ENCODE measurements at places on chromosomes 7 and 10. TPM values are rescaled to one million over a fixed set of nuclear protein-coding genes. Genes with fewer than 3 reads are reported as not detected.

ST8SIA6 gene
- 1.7 TPM for polyA plus RNA-seq

CFAP58 gene
- 0.47 TPM for polyA plus RNA-seq

CALML3 gene
- polyA plus RNA-seq = not detected

CAV1 gene
- 27.3 TPM for polyA plus RNA-seq

BMS1 gene
- polyA plus RNA-seq = 26.7 TPM

HOXA9 gene
- polyA plus RNA-seq = 124 TPM

NET1 gene
- 139 TPM for polyA plus RNA-seq

LZTS2 gene
- 48.9 TPM for polyA plus RNA-seq

PLEKHA8 gene
- polyA plus RNA-seq = 21.2 TPM

OR13A1 gene
- 0.08 TPM for polyA plus RNA-seq

OR2A7 gene
- polyA plus RNA-seq = 9.4 TPM

TMEM196 gene
- not detected for polyA plus RNA-seq

ATXN7L1 gene
- polyA plus RNA-seq = 14.3 TPM

ZCWPW1 gene
- polyA plus RNA-seq = 7.5 TPM

GRCh38 chr7:124765401-124766352, at the start of gene GPR37:
Gene GPR37 (minus strand): TSS chr7:124765792. CDS start chr7:124764976, 816 bp downstream.
- peak; percentile 57 for DNase-seq

DNA sequence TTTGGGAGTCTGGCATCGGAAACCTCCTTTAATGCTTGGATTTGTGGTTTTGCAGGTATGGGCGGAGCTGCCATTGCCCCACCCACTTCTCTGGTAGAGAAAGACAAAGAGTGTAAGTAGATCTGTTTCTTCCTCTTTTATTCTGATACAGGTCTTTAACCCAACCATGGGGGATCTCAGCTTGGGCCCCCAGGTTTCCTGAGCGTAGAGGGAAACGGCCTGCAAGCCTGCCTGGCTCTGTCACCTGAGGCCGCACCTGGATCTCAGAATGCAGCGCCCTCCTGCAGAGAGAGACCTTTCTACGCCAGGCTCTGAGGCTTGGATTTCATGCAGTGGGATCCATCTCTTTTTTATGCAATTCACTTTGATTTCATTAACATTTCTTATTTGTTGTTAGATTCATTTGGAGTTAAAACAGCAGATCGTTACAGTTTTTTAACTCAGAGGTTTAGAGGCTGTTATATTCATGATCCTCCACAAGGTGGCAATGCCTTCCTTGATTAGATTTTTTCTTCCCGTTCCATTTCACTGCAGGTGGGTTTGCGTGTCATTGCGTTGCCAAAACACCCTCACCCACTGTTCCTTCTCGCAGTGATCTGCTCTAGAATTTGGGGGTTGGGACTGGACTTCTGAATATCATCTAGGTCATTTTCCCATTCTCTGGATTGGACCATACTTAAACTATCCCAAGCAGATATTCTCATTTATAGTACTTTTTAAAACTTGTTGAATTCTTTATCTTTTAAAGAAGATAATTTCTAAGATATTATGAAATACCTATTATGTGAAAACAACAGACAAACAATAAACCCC, 20.0 kb downstream of the RBM17 start:
- no peak for DNase-seq

DNA sequence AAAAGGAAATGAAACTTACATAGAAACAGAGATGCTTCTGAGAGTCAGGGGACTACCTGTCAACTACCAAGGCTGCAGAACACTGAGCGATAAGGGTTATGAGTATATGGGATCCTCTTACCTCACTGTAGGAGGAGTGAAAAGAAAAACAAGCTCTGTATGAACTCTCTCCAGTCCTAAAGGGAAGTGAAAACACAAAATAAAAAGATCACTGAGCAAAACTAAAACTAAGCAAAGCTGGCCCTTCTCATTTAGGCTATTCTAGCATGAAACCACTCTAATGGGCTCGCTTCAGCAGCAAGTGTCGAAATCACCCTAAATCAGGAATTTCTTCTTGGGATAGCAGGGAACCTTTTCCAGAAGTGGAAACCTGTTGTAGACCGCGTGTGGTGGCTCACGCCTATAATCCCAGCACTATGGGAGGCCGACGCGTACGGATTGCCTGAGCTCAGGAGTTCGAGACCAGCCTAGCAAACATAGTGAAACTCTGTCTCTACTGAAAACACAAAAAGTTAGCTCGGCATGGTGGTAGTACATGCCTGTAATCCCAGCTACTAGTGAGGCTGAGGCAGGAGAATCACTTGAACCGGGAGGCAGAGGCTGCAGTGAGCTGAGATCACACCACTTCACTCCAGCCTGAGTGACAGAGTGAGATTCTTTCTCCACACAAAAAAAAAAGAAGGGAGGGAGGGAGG, 27.0 kb downstream of the DCLRE1C start:
- no peak for DNase-seq

DNA sequence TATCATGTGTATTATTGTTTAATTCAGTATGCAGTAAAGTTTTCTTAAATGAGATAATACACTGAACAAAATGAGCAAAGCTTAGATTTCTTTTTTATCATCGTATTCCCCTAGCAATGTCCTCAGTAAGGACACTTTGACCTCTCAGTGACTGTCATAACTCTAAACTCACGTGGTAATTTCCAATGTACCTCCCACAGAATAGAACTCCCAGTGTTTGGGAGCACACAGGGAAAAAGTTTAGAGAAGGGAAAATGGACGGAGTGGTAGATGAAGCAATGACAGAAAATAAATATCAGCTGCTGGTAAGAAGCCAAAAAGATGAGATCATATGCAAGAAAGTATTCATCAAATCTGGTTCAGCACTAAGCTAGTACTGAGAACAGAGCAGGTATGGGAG, 758.6 kb upstream of the KCND2 start:
- DNase-seq = no peak

DNA sequence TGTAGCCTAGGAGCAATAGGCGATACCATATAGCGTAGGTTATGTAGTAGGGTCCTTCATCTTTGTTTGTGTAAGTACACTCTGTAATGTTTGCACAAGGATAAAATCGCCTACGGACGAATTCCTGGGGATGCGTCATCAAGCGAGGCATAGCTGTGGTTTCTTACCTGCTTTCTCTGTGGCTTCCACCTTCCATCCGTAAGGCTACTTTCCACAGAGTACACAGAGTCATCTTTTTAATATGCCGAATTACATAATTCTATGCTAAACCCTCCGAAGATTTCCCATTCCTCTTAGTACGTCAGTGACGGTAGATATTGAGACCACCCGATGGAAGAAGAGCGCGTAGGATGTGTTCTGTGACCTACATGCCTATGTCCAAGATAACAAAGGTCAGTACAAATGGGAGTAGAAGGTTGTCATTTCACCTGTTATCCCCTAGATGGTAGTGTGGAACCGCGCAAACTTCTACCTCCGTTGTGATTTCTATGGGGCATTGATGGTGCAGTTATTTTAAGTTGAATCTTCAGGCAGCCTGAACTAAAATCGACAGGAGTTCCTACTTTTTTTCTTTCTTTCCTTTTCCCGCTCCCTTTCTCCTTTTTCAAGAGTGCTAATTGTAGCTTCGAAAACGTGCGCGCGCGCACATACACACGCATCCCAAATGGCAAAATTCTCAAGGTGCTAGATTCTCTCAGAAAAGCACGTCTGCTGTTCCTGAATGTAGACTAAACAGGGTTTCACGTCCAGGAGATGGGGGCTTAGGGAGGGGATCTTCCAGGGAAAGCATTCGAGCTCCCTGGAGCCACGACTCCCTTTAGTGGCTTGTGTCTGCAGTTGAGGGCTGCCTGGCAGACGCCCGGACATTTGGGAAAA, 111.7 kb upstream of the MBL2 start:
- DNase-seq = peak; percentile 83

- DNase-seq = no peak
Measured at GRCh38 chr7:44294325-44295069, 30.9 kb downstream of the CAMK2B start.

- DNase-seq = no peak
Measured at GRCh38 chr7:116101704-116102103, 71.1 kb upstream of the TFEC start.

DNA sequence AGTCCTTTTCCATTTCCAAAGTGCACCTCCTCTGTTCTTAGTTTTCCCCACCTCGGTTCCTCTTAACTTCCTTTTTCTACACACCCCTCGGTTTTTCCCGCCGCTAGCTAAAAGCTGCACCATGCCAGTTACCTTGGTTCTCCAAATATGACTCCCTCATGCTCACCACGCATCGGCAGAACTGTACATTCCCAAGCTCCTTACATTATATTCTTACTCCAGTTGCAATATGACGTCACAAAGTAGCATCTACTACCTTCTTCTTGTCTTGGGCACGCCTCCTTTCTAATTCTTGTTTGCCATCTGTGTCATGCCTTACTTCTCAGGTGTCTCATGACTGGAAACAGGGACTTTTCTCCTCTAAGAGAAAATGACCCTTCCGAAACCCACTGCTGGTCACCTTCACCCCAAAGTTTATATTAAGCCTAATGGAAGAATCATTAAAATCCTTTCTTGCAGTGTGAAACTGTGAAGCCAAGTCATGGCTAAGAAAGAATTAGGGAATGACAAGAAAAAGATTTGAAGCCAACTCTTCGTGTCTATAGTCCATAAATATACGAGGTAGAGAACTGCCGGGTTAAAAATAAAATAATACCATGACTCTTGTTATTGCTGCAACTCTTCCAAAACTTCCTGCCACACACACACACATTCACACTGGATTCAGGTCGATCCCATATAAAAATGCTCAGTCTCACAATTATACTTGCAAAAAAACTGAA, 1.7 kb downstream of the ESYT2 start:
- DNase-seq = no peak

DNA sequence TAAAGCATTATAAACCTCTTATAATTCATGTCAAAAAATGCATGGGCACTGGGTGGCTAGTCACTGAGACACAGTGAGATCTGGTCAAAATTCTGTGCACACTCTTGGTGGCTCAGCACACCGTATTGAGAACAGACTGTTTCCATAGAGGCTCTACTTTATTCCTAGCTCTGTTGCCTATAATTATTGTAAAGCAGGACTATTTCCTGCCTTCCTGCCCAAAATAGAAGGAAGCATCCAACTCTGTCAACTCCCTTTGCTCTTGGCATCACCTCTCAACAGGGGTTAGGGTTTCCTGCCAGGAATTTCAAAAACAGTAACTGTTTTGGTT, 45.1 kb downstream of the PTN start:
- no peak for DNase-seq

DNA sequence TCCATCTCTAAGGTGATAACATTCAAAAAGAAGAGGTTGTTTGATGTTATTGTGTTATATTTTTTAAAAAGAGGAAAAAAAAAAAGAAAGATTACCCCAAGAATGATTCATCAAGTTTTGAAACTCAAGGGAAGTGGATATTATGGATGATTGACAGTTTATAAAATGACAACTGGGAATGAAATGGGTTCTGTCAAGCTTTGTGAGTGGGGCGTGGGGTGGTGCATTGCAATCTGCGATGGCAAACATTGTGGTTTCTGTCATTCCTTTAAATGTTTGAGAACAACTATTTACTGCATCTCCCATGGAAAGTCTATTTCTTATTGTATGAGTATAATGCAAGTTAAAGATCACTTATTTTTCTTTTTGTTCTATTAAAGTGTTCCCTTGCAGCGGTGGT, 297.0 kb downstream of the CCDC3 start:
- no peak for DNase-seq

DNA sequence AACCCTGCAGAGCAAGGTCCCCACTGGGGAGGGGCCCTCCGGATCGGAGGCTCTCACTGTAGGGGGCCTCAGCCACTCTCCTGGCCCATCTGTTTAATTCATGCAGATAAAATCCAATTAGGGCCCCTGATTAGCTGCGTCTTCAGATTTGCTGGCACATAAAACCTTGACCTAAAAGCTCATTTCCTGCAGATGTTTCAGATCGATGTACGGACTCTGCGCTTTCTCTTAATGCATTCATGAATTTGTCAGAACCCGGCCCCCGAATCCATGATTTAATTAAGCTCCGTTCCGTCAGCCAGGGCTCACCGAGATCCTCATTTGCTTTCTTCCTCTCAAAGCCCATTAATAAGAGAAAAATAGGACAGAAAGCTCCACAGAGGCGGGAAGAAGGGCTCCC, 40.0 kb upstream of the FOXL3 start:
- DNase-seq = no peak

DNA sequence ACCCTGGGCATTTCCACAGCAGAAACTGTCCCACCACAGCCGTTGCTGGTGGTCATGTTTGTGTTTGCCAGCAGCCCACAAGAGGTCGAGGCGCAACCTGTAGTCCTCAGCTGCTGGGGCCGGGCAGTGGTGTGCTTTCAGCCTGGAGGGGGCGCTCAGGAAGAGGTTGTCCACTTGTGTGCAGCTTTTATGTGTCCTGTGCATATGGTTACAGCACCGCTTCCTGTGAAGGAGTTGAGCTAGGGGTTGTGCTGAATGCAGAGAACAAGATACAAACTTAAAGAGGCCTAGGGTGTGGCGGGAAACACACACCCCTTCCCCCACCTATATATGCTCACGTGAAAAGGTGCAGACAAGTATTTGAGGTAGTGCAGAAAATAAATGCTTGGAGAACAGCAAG, 29.5 kb upstream of the PFKFB3 start:
- no peak for DNase-seq

- DNase-seq = no peak
Measured at GRCh38 chr7:92133133-92133736, 1.0 kb downstream of the CYP51A1 start.

DNA sequence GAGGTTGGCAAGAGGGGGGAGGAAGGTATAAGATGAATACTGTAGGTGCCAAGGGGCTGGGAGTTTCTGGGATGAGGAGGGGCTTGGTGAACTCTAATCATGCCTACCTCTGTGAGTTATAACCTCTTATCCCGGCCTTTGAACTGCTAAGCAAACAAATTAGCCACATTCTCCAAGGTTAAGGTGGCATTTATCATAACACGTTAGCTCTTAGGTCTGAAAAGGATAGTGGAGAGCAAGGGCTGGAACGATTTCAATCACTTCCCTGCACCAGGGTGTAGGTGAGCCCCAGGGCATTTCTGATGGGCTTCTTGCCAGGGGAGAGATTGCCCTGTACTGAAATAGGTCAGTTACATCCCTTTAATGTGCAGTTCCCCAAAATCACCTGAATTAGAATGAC, 28.6 kb upstream of the DMBT1 start:
- DNase-seq = no peak

- no peak for DNase-seq
Measured at GRCh38 chr10:131724891-131725580, 175.8 kb upstream of the PPP2R2D start.

DNA sequence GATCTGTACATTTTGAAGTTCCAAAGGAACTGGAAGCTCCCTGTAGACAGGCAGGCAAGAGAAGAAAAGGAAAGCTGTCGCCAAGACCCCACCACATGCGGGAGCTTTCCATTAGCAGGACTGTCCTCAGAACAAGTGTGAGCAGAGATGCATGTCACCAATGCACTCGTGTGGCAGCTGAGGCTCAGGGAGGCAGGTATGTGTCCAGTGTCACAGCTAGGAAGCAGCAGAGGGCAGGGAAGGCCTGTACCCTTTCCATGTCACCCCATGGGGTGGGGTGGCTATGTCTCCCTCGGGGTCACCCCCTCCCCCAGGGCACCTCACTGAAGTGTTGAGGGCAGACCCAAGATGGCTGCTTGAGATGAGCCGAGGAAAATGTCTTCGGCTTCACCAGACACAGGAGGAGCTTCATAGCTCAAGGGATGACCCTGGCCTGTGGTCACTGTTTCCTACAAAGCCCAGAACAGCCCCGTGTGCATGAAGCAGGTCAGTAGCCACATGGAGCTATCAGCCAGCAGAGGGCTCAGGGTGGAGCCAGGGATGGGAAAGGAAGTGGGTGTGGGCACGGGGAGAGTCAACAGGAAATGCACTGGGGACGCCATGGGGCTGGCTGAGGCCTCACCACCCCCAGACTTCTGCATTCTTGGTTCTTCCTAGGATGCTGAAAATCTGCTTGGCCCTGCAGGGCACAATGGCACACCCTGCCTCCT, 96.6 kb downstream of the FAM53B start:
- DNase-seq = no peak

Data from left kidney (tissue), 8 donors.